ENCODE measurements at places on chromosomes 6 and 20. TPM values are rescaled to one million over a fixed set of nuclear protein-coding genes. Genes with fewer than 3 reads are reported as not detected.

The XKR7 gene
- 0.06 TPM for total RNA-seq

The CNBD2 gene
- 10.2 TPM for total RNA-seq

DNA sequence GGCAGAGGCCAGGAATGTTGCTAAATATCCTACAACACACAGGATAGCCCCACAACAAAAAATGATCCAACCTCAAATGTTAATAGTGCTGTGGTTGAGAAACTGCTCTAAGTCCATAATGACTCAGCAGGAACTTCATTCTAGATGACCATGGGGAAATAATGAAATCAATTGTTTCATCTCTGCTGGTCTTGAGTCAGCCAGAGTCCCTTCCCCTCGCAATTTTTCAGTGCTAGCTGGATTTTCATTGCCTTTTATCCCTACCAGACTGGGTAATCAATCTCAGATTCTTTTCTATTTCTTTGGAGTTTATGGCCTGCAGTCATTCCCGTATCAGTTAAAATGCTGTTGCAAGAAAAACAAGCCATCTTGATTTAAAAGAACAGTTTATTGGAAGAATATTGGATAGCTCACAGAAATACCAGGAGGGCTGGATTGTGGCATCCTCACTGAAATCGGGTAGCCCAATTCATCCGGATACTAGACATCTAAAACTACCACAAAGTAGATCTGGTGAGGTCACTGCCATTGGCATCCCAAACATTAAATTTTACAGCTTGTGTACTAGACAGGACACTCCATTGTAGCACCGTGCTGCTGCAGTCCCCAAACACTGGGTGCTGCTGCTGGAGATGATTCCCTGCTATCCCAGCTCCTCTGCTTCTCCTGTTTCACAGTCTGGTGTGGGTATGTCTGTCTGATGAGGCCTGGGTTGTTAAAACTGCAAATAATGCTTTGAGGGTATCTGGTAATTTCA, 30.3 kb upstream of the POPDC3 start:
- no peak for DNase-seq

The SLC17A4 gene
- total RNA-seq, result not detected

DNA sequence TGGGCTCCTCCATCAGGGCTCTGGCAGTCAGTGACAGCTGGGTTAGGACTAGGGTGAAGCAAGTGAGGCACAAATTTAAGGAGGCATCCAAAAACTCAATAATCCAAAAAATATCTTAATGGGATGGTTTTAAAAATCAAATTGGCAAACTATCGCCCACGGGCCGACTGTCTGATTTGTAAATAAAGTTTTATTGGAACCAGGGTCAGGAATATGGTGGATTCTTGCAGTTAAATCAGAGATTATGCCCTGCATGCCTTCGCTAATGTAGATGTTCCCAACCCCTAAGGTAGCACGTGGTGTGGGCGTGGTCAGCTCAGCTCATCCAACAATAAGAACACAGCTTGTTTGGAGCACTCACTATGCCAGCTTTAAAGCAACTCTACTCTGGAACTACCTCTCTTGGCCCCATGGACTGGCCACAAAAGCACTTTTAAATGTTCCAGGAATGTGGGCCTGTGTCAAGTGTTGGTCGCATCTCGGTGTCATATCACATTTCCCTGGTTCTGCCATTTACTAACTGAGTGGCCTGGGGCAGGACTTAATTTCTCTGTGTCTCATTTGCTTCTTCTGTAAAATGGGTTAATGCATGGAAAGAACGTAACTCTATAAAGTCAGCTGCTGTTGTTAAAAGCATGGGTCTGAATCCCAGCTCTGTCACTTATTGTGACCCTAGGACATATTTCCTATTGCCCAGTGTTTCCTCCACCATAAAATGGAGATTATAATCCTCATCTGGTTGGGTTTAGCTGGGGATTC, 7.0 kb downstream of the TP53RK start:
- DNase-seq, result no peak

GRCh38 chr6:81838724-81839426, 86.4 kb upstream of the TENT5A start:
- no peak for DNase-seq

The TRIM10 gene
- total RNA-seq, result not detected

DNA sequence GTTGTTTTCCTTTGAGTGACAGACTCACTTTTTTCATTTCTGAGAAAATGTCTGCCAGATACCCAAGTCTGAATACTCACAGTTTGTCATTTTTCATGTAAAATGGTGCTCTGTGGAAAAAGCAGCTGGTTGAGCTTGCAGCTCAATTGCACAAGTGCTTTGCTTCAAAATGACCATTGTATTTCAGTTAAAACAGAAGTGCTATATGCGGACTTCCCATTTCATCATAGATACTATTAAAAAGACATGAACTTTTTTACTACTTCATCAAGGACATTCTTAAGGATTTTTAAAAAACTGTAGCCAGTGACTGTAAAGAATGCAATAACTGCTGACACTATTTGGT, 61.5 kb downstream of the KCNS1 start:
- DNase-seq, result peak; percentile 39

The PXDC1 gene
- total RNA-seq, result not detected

The ORC3 gene
- 45.0 TPM for total RNA-seq

DNA sequence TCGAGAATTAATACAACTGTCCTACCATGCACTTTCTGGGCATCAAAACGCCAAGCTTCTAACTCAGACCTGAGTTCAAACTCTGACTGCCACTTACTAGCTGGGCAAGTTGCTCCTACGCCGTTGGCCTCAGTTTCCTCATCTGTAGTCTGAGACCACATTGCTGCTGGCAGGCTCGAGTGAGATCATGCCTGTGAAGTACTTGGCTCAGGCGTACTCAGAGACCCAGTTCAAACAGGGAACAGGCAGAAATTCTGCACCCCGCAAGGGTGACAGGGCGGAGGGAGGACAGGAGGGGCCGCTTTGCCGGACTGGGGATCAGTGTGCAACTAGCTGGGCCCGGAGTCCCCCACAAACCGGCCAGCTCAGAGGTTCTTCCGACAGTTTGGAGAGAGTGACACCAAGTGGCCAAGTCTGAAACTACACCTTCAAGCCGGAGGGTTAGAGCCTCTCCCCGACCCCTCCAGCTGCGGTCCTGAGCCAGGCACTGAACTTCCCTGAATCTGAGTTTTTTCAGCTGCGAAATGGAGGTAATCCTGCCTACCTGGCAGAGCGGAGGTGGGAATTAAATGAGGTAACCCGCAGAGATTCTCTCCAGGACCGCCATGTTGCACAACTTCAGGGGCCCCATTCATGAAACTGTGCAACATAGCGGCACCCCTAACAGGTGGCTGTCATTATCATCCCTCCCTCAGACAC, 46.0 kb upstream of the PTPN1 start:
- DNase-seq, result peak; percentile 62

The FGD2 gene
- total RNA-seq, result 45.7 TPM

DNA sequence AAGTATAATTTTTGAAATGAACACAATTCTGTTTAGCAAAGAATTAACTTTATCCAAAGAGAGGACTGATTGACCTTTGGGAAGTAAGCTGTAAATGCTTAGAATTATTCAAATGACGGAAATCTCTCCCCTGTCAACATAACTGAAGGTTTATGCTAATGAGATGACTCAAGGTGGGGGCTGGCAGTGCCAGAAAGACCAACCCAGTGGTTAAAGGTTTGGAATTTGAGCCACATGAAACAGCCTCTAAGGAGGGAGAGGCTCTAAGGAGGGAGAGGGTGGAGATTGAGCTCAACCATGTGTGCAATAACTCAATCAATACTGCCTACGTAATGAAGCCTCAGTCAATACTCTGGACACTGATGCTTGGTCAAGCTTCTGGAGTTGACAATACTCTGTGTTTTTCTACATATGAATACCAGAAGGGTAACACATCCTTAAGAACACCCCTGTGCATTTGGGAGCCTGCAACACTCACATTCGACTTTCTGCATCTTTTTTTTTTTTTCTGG, 123.4 kb upstream of the TENT5A start:
- DNase-seq, result no peak

The TRIM15 gene
- not detected for total RNA-seq

Measured in OCI-LY7 (cell line).